Fibroblast of skin of left biceps (primary cell): ENCODE measurements at places on chromosomes 16 and 17.

DNA sequence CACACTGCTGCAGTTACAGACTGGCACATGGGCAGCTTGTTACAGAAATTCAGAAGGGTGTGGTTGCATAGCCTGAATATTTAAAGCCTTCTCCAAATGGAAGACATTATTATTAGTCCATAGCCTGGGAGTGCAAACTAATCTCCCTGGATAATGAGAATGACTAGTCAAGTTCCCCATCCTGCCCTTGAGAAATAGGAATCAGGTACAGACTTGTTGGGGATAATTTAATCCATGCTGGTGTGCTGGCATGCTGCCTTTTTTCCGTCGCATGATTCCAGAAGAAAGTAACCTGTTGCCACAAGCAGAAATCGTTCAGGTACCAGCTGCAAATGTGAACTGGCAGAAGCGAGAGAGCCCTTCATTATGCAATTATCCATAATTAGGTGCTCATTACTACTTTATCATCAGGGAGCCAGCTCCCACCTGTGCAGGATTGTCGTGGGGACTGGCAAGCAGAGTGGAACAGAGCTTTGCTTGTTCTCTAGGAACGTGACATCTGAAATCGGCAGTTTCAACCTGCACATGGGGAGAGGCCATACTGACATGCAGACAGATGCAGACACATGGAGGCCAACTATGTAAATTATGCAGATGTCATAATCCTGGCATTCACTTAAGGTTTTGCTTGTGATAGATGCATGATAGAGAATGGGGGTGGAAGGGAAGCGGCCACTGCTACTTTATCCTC, 419.4 kb downstream of the PMP22 start:
- peak; percentile 30 for DNase-seq

GRCh38 chr16:9736547-9736946, 445.7 kb downstream of the GRIN2A start:
- DNase-seq = no peak

DNA sequence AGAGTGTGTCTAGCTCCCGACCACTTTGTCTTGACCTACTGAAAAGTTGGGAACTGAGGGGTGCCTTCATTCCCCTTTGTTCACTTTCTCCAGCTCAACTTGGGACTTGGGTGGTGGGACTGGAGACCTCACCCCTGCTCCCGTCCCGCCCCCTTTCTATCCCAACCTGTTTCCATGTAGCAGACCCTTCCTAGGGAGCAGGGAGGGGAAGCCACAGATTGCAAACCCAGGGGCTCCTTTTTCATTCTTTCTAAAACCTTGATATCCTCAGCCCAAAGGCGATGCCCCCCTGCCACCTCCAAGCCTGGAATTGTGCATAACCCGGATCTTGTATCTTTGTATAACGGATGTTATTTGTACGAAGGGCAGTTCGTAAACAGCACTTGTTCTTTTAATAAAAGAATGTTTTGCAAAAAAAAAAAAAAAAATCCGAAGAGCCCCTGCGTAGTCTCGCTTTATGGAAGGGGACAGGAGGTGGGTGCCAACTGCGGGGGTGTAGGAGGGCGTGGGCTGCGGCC, 714 bp upstream of the CISD3 start:
- DNase-seq = no peak

DNA sequence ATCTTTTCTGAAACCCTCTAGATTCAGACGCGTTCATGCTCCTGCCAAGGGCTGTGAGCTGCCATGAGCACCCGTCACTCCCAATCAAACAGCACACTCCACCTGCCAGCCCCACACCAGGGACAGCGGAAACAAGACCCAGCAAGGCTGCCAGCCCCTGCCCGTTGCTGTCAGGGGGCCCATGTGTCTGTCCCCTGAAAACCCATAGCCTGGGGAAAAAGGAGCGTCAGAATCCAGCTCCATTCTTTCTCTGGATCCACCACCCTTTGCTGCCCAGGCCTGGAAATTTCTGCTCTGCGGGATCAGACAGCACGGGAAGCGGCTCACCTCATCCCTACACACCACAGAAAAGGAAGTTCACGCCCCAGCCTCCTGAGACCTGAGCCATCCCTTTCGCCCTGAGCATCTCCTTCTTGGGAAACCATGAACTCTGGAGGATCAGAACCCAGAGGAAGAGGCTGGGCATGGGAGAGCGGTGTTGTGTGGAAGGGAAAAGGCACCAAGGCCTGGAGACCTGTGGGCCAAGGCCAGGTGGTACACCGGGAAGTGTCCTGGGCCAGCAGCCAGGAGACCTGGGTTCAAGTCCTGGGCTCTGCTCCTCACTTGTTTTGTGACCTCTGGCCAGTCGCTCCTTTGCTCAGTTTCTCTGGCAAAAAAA, 51.5 kb upstream of the RCVRN start:
- no peak for DNase-seq

DNA sequence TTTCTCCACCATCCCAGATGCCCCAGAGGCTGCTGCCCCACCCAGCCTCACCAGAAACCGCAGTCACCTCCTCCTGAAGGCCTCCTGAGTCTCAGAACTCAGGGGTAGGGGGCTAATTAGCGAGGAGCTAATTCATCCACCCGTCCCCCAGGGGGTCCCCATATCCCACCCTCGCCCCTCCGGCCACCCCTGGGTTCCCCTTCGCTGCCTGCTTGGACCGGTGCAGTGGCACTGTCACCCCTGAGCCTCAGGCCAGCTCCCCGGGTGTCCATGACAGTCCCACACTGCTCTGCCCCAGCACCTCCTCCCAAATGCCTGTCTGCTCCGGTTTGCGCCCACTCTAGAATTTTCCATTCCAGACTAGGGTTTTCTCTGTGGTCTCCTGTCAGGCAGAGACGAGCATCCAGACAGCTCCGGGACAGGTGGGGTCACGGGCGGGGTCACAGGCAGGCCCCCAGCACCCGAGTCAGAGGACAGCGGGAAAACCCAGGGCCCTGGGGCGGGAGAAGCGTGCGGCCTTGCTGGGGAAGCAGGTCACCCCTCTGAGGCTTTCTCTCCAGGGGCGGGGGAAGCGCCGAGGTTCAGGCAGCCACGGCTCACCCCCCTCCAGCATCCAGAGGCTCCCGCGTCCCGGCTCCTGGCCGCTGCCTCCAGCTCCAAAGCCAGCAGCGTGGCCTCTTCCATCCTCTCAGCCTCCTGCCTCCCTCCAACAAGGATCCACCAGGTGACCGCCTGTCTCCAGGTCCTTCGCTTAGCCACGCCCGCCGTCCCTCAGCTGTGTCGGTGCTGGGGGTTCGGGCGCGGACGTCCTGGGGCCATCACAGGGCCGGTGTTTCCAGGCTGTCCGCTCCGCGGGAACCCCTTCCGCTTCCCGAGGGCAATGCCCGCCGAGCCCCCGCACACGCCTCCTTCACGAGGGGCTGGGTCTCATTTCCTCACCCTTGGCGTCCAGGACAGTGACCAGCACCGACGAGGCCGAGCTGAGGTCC, 3.1 kb upstream of the PERCC1 start:
- DNase-seq = no peak
